ENCODE measurements at places on chromosomes 11 and 22.

DNA sequence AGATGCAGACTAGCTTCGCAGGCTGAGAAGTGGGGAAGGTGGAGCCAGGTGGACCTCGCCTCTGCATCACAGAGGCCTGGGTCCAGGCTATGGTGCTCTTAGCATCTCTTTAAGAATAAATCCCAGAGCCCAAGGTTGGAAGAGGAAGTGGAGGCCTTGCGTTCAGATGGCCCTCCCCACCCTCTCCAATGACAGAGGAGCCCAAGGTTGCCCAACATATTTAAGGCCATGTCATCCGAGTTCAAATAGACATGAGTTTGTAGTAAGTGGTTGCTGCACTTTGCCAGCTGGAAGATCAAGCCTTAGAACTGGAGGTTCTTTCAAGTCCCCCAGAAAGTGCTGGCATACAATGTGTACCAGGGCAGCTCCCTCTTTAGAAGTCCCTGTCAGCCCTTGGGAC is 47.1 kb upstream of the HORMAD2 start:
- no peak for DNase-seq

GRCh38 chr11:117492578-117493251 is 165.1 kb downstream of the CEP164 start:
- DNase-seq: no peak

DNA sequence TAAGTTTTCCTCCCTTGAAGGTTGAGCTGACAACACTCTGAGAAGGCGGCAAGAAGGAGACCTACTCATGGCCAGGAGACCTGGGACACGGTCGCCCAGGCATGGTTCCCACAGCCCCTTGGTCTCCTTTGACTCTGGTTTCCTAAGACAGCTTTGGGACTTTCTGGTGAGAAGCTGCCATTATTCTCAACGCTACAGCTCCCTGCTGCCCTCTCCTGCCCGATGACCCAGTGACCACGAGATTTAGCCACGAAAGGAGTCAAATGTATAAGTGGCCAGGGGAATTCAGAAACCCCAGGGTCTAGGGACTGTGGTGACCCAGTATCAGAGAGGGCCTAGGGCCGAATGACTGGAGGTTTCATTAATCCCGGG is 699 bp upstream of the SDF2L1 start:
- no peak for DNase-seq

DNA sequence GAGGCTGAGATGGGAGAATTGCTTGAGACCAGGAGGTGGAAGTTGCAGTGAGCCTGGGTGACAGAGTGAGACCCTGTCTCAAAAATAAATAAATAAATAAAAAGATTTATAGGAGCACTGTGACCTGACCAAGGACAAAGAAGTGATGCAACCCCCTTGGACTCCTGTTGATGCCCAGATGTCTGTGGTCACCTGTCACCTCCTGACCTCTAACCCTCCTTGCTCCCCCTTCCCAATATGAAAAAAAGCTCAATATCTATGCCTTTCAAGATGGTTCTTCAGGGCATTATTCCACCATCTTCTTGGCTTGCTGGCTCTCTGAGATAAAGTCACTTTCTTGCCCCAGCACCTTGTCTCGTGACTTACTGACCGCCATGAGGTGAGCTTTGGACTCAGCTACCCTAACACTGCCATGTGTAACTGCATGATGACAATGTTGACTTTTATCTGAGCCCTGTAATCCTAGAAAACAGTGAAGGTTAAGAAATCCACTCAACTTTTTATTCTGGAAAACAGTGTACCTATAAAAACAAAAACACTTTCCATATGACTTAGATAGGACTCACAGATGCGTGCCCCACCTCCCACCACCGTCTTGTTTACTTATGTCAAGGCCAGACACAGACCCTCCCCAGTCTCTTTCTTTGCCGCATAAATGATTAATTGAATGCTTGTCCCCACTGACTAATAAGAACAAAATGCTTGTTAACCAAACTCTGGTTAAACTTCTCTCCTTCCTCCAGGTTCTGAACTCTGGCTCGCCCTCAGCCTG is 360.5 kb downstream of the BUD13 start:
- DNase-seq: no peak

GRCh38 chr11:45621588-45621987 is 43.8 kb downstream of the CHST1 start:
- no peak for DNase-seq

DNA sequence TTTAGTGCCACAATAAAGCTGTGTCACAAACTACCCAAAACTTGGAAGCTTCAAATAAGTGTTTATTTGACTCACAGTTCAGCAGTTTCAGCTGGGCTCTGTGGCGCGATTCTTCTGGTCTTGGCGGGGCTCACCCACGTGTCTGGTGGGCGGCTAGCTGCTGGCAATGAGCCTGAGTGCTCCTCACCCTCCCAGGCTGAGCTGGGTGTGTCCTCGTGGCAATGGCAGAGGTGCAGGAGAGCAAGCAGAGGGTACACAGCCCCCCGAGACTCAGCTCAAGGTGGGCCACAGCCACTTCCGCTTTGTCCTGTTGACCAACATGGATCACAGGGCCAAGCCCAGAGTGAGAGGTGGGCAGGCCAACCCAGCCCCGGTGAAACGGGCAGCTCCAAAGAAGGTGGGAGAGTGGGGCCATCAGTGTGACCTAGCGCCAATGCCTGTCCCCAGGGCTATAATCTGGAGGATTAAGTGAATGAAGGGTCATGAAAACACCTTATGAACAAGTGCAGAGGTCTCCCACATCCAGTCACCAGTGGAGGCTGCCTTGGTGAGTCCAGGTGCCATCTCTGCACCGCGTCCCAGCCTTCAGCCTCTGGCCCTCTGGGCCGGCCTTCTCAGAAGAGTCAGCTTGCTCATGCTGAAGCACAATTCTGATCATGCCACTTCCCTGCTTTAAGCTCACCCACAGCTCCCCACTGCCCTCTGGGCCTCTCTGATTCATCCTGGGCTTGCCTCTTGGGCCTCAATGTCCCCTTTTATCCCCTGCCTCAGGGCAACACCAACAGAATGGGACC is 74.6 kb upstream of the RTL6 start:
- DNase-seq: no peak

DNA sequence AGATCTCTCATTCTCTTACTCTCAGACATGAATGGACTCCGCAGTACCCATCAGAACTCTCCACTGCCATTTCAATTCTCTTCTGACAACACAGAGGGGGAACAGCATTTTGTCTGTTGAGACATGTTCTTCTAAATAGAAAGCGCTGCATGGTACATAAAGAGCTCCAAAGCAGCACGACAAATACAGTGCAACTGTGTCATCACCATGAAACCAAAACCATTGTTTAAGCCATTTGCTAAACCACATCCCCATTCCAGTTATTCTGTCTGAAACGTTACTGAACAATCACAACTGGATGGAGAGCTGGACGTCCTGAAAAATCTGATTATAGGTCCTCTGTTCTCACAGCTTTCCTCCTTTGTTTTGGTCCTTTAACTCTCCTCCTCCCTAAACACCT is 17.9 kb upstream of the TENM4 start:
- DNase-seq: no peak

DNA sequence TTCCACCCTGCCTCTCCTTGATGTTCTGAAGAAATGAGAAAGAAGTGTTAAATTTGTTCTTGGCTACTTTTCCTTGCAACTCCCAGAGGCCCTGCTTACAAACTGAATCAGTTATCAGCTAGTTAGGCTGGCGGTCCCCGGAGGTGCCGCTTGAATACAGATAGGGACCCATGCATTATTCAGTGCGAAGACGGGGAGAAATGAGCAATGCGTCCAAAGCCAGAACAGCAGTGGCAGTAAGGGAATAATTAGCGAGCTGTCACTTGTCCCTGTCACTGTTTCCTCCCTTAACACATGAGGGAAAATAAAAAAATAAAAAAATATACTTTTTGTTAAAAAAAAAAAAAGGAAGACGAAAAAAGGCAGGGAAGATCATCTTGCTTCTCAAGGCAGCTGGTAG is 528.1 kb downstream of the MN1 start:
- DNase-seq: no peak

GRCh38 chr11:35272391-35272902 is 133.5 kb downstream of the CD44 start:
- no peak for DNase-seq

GRCh38 chr11:71342951-71343827 is 90.8 kb upstream of the SHANK2 start:
- DNase-seq: no peak
